ENCODE measurements at places on chromosomes 1 and 21.

DNA sequence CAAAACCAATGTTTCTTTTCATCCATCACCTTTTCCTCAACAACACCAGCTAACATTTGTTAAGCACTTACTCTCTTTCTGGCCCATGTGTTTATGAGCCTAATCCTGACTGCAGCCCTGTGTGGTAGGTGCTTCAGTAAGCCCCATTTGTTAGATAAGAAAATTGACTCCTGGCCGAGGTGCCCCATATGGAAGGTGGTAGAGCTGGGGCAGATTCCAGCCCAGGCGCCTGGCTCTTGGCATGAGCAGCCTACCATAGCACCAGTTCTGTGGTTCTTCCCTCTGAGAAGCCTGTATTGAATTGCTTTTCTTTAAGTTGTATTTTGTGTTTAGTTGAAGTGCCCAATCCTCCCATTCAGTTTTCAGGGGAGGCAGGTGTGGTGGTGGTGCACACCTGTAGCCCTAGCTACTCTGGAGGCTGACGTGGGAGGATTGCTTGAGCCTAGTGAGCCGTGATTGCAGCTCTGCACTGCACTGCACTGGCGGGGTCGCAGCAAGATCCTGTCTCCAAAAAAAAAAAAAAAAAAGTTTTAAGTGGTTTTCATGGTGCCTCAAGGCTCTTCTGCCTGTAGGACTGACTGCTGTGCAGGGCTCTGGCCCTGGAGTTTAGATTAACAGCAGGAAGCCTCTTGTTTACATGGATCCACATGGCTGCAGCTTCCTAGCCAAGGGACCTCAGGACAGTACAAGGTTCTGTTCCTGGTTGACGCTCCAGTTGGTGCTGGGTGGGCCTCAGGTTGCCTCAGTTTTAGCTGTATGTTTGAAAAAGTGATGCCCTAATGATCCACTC is 125.9 kb downstream of the MRPS6 start:
- no peak for DNase-seq

DNA sequence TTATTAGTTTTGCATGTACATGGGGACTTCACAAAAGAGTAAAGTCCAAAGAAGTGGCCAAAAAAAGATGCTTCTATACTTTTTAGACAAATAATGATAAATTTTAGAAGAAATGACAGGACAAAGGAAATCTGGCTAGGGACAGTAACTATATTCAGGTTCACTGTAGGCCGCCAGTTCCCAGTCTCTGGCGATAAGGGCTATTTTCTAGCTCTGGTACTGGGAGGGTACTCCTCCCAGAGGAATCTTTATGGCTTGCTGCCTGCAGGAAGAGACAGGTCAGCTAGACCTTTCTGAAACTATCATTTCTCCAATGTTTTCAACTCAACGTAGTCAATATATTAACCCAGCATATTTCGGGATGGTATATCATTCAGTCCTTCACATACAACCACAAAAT is 37.5 kb upstream of the RGS2 start:
- DNase-seq: no peak

- DNase-seq: no peak
Observed at GRCh38 chr1:74010206-74010605, 187.8 kb downstream of the LRRIQ3 start.

- DNase-seq: no peak
Observed at GRCh38 chr1:192378276-192378675, 61.5 kb downstream of the RGS21 start.

DNA sequence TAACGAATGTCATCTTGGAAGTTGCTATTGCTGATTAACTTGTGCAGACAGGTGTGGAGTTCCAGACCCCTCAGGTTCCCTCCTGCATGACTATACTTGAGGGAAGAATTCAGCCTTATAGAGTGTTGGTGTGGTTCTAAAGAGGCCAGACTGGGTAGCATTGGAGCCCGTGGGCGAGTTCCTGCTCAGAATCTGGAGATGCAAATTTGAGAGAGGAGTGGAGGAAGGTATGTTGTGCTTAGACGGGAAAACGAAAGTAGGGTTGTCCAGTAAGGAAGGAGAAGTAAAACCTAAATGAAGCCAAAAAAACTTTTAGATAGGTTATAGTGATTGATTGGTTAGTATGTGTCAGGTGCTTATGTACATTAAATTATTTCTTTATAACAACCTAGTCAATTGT is 79.2 kb downstream of the ZNF326 start:
- no peak for DNase-seq

- DNase-seq: peak; percentile 15
Observed at GRCh38 chr1:97565886-97566285, 354.9 kb downstream of the DPYD start.

GRCh38 chr1:223429313-223429731 is 36.1 kb downstream of the CCDC185 start:
- DNase-seq: no peak

DNA sequence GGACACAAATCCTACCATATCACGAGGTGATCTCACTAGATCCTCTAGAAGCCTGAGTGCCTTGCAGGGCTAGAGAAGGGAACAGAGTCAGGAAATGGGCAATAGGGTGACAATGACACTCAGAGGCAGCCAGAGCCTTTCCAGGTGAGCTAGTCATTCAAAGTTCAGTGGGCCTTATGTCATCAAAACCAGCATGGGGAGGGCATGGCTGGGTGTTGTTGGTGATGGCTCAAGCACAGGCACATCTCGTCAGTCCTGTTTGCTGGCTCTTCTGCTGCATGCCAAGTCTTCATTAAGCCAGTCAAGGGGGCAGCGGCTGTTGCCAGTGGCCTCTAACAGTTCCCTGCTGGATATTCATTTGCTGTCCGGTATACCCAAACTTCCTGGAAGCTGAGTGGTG is 99.6 kb upstream of the USP24 start:
- DNase-seq: no peak

GRCh38 chr1:109768335-109768650 is 4.6 kb upstream of the EPS8L3 start:
- DNase-seq: no peak

GRCh38 chr1:113976609-113977278 is 2.5 kb upstream of the OLFML3 start:
- DNase-seq: no peak

- DNase-seq: no peak
Observed at GRCh38 chr1:36384542-36385409, 948 bp downstream of the STK40 start.

- DNase-seq: no peak
Observed at GRCh38 chr1:42768172-42768571, 1.1 kb downstream of the C1orf50 start.

GRCh38 chr1:1208713-1209433 is 2.5 kb upstream of the TNFRSF18 start:
- no peak for DNase-seq

DNA sequence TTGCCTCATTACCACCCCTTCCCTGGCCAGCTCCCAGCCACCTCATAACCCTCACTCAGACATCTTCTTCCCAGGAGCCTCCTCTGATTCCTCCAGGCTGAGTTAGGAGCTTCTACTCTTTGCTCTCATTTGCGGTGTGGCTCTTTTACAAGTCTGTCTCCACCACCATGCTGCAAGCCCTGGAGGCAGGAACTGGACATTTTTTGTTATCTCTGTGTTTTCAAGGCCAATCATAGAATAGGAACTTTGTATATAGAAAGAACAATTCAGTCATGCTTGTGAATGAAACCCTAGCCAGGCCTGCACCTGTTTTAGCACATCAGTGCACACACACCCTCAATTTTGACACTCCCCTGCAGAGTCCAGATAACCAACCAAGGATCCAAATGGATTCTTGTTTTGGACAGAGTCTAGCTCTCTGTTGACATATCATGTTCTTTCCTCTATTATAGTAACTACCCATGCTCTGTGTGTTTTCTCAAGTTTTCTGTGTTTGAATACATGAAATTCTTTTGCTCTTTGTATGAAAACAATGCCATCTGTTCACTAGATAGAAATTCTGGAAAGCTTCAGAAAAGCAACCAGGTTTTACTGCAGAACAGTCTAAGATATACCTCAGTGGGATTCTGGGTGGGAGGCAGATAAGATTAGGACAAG is 60.9 kb upstream of the ZNF648 start:
- no peak for DNase-seq

GRCh38 chr1:185463433-185463832 is 146.4 kb upstream of the IVNS1ABP start:
- DNase-seq: no peak

DNA sequence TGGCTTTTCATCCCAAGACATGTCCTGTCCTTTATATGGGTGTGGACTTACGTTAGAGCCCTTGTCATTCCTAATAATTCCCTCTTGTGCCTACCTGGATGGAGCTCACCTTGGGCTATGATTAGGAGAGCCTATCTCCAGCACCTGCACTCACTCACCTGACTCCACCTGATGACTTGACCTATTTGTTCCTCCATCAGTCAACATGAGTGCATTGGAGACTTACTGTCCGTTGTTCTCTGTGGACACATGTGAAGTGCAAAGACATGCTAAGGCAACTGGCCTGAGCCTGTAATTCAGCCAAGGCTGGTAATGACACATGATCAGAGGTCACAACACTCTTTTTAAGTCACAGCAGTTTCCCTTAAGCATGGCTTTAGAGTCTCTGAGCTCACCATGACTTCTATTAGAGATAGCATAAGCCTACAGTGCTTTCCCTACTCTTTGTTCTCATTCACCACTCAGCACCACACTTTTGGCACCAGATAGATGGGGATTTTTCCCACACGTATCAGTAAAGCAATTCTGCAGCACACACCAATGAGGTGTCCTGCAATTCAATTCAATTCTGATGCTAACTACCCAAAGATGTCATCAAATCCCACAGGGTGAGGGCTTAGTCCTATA is 9.4 kb downstream of the KCNE1 start:
- DNase-seq: no peak

DNA sequence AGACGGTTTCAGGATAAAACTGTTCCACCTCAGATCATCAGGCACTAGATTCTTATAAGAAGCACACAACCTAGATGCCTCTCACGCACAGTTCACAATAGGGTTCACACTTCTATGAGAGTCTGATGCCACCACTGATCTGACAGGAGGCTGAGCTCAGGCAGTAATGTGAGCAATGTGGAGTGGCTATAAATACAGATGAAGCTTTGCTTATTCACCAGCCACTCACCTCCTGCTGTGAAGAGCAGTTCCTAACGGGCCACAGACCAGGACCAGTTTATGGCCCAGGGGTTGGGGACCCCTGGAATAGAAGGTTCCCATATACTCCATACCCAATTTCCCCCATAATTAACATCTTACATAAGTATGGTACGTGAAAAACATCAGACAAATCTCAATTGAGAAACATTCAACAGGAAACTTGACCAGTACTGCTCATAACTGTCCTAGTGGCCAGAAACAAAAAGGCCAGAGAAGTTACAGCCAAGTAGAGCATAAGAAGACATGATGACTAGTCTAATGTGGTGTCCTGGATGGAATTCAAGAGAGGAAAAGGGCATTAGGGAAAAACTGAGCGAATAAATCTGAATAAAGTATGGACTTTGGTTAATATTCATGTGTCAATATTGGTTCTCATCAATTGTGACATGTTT is 24.7 kb upstream of the IGSF5 start:
- DNase-seq: no peak

GRCh38 chr1:197521118-197521739 is 253.2 kb downstream of the CRB1 start:
- no peak for DNase-seq

Measured in amygdala (tissue), 56 donors.